ENCODE measurements at places on chromosomes 4 and X. TPM values are rescaled to one million over a fixed set of nuclear protein-coding genes. Genes with fewer than 3 reads are reported as not detected.
A peak's percentile ranks its signal among the peaks of the same experiment; 100 is the strongest.

DNA sequence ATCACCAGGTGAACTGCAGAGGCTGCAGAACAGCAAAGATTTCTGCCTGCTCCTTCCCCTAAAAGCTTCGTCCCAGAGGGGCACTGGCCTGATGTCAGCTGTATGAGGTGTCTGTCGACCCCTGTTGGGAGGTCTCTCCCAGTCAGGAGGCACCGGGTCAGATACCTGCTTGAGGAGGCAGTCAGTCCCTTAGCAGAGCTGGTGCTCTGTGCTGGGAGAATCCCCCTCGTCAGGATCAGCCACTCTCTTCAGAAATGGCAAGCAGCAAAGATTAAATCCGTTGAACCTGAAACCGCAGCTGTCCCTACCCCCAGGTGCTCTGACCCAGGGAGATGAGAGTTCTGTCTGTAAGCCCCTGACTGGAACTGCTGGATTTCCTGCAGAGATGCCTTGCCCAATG lies 1166.3 kb upstream of the ADGRL3 start:
- no peak for DNase-seq
- H3K4me3 ChIP-seq, result no peak overlapping the region
- H3K27me3 ChIP-seq, result no peaks in the 10 kb centered on the region
- no peaks in the 10 kb centered on the region for H3K36me3 ChIP-seq
- no peak overlapping the region for H3K27ac ChIP-seq

GRCh38 chr4:3484057-3484973 lies 21.2 kb downstream of the DOK7 start:
- H3K36me3 ChIP-seq, result no peaks in the 10 kb centered on the region
- H3K27ac ChIP-seq, result no peak overlapping the region
- H3K4me1 ChIP-seq, result peaks cover 16% of the 10 kb centered on the region
- no peak overlapping the region for H3K4me3 ChIP-seq
- DNase-seq, result peak; percentile 12

DNA sequence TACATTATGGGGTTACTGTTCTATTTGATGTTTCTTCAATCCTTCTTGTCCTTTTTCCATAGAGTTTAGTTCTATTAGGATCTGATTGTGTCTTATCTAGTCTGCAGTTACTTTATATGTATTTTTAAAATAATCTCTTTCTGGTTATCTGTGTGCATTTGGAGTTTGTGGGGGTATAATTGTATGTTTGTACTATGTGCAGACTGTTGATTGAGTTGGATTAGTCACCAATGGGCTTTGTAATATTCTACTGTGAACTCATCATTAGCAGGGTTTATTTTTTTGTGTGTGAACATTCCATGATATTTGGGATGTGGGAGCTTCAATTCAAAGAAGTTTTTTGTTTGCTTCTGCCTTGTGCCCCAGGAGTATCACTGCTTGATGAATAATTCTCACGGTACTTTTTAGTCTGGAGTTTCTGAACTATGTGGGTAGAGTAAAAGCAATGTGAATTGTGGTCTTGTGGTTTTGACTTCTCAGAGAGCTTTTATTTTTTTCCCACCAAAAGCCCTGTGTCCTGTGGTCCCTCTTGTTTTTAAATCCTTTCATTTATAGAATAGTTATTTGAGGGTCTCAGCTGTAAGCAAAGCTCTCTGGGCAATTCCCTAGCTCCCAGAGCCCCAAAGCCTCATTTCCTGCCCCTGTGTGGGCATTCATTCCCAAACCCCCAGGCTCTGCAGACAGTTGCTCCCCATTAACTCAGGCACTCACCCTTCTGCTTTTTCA lies 127.8 kb downstream of the PHKA2 start:
- H3K4me3 ChIP-seq, result no peak overlapping the region
- no peak for DNase-seq
- H3K27me3 ChIP-seq, result no peaks in the 10 kb centered on the region
- H3K36me3 ChIP-seq, result no peaks in the 10 kb centered on the region
- no peaks in the 10 kb centered on the region for H3K4me1 ChIP-seq

- H3K4me3 ChIP-seq, result no peak overlapping the region
- no peak for DNase-seq
- H3K27me3 ChIP-seq, result no peaks in the 10 kb centered on the region
- no peak overlapping the region for H3K27ac ChIP-seq
These were observed 104.5 kb upstream of the AGA start for GRCh38 chr4:177546745-177547144.

- no peak for DNase-seq
- H3K27me3 ChIP-seq, result no peaks in the 10 kb centered on the region
- no peak overlapping the region for H3K4me3 ChIP-seq
- H3K27ac ChIP-seq, result no peak overlapping the region
- no peaks in the 10 kb centered on the region for H3K36me3 ChIP-seq
These were observed 64.5 kb upstream of the WDR1 start for GRCh38 chr4:10180927-10181744.

DNA sequence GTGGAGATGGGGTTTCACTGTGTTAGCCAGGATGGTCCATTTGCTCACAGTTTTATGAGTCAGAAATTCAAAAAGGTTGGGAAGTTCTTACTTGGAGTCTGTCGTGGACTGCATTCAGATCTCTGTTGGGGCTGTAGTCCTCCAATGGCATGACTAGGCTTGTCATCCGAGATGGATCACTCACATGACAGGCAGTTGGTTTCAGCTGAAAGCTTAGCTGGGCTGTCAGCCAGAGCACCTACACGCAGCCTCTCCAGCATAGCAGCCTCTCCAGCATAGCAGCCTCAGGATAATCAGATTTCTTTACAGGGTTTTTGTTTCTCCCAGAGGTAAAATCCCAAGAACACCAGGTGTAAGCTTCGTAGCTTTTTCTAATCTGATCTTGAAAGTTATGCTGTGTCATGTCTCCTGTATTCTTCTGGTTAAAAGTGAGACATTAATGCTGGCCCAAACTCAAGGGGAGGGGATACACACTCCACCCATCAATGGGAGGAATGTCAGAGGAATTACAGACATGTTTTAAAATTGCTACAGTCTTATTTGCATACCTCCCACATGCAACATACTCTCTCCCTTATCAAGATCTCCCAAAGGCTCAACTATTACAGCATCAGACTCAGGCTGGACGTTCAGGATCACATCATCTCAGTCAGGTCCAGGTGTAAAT lies 31.6 kb upstream of the SOD3 start:
- H3K27me3 ChIP-seq, result no peaks in the 10 kb centered on the region
- no peak overlapping the region for H3K27ac ChIP-seq
- H3K36me3 ChIP-seq, result no peaks in the 10 kb centered on the region
- no peak overlapping the region for H3K4me3 ChIP-seq
- no peaks in the 10 kb centered on the region for H3K4me1 ChIP-seq

DNA sequence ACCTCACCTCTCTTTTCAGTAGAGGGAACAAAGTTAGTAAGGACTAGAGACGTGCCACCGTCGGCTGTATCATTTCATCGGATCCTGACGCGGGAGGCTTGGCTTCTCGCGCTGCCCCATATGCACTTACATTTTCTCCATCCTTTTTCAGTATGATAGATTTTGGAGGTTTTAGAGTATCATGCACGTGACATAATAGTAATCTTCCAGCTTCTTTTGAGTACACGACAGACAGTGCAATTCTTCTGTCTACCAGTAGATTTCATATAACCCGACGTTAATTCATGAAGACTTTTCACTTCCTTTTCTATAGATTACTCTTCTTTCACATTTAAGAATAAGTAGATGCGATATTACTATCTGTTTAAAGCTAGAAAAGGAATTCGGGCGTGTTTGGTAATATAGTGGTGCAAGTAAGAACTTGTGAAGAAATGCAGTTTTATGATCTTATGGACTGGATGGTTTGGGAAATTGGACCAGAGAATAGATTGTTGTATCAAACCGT lies 1.0 kb downstream of the CDS1 start:
- peak overlapping the region; percentile 84 for H3K4me3 ChIP-seq
- H3K27me3 ChIP-seq, result peaks cover 21% of the 10 kb centered on the region
- DNase-seq, result no peak
- H3K27ac ChIP-seq, result no peak overlapping the region
- peaks cover 36% of the 10 kb centered on the region for H3K4me1 ChIP-seq

GRCh38 chrX:119041175-119041574 lies 31.6 kb upstream of the CT47C1 start:
- no peak overlapping the region for H3K4me3 ChIP-seq
- H3K4me1 ChIP-seq, result peaks cover 23% of the 10 kb centered on the region
- DNase-seq, result peak; percentile 73
- no peaks in the 10 kb centered on the region for H3K36me3 ChIP-seq

GRCh38 chr4:7144374-7145290 lies 47.7 kb upstream of the SORCS2 start:
- H3K4me3 ChIP-seq, result no peak overlapping the region
- no peaks in the 10 kb centered on the region for H3K36me3 ChIP-seq
- H3K4me1 ChIP-seq, result peaks cover 14% of the 10 kb centered on the region
- no peak for DNase-seq

- peaks cover 80% of the 10 kb centered on the region for H3K27me3 ChIP-seq
- H3K36me3 ChIP-seq, result no peaks in the 10 kb centered on the region
- no peak overlapping the region for H3K4me3 ChIP-seq
- H3K27ac ChIP-seq, result no peak overlapping the region
- no peaks in the 10 kb centered on the region for H3K4me1 ChIP-seq
These were observed 59.9 kb downstream of the CPZ start for GRCh38 chr4:8652181-8653078.

DNA sequence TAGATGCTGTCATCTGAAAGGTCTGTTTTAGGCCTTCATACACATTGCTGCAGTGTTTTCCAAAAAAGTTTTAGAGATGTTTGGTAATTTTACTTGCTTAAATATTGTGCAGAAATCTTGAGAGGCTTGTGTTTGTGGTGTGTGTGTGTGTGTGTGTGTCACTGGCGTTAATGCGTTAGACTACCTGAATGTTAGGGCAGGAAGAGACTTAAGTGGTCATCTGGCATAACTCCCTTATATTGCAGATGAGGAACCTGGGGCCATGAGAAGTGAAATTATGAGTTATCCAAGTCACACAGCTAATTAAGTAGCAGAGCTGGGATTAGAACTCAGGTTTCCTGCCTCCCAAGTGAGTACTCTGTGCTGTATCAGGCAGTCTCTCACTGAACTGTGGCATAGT lies 1.4 kb downstream of the LSM6 start:
- 0 out of 3 replicates have a peak, but pooled peaks cover 5% of the 10 kb centered on the region for H3K36me3 ChIP-seq
- DNase-seq, result no peak
- H3K27ac ChIP-seq, result no peak overlapping the region
- no peaks in the 10 kb centered on the region for H3K27me3 ChIP-seq

DNA sequence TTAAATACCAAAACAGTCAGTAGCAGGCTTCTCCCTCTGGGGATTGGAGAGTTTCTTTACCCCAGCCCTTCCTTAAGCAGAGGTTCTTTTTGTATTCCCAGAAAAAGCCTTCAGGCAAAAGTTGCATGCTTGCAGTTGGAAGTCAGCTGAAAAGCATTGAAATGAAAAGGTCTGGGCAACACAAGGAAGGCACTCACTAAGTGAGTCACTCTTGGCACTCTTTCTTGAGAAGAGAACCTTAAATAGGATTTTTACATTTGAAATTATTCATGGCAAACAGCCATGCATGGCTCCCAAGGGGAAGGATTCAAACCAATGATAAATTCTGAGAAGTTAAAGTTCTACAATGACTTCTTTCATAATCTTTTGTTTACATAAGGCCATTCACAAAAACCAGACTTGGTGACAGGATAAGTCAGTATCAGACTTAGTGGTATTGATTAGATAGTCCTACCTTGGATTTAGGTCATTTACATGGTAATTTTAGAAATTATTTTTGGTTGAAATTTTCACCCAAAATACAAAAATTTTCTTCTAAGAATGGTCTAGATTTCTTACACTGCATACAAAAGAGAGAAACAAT lies 2068.9 kb downstream of the PCDH7 start:
- DNase-seq, result no peak
- no peak overlapping the region for H3K4me3 ChIP-seq
- H3K4me1 ChIP-seq, result no peaks in the 10 kb centered on the region
- no peak overlapping the region for H3K27ac ChIP-seq
- no peaks in the 10 kb centered on the region for H3K36me3 ChIP-seq

- no peak overlapping the region for H3K4me3 ChIP-seq
- no peak overlapping the region for H3K27ac ChIP-seq
- DNase-seq, result peak; percentile 35
- no peaks in the 10 kb centered on the region for H3K36me3 ChIP-seq
- no peaks in the 10 kb centered on the region for H3K4me1 ChIP-seq
These were observed 78.0 kb upstream of the DRD5 start for GRCh38 chr4:9703391-9703790.

DNA sequence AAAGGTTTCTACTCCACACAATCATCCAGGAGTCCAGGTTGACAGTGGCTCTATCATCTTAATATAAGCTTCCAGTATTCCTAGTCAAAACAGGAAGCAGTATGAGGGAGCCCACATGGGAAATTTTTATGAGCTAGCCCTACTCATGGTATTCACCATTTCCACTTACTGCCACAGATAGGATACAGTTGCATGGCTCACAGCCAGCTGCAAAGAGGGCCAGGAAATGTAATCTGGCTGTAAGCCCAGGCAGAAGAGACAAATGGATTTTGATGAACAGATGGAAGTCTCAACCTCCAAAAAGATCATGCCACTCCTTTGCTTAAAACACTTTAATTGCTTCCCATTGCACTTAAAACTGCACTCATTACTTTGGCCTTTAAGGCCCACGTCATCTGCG lies 150.6 kb downstream of the ADAMTS3 start:
- no peak overlapping the region for H3K4me3 ChIP-seq
- H3K36me3 ChIP-seq, result no peaks in the 10 kb centered on the region
- H3K27me3 ChIP-seq, result no peaks in the 10 kb centered on the region
- no peaks in the 10 kb centered on the region for H3K4me1 ChIP-seq

DNA sequence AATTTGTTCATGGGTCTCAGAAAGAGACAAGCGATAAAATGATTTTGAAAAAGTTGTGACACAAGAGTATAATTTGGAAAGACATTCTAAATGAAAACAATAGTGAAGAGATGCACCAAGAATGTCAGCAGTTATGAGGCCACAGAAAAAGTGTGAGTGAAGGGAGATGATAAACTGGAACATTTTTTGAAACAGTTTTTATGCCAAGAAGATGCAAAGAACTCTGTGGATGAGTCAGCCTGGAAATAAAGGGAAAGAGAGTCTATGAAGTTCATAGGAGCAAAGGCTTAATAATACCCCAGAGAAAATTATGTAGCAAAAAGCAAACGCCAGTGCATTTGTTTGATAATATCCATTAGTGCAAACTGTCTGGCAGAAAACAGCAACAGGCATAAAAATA lies 188.4 kb upstream of the TBC1D9 start:
- H3K27ac ChIP-seq, result no peak overlapping the region
- no peak for DNase-seq
- H3K4me3 ChIP-seq, result no peak overlapping the region
- H3K27me3 ChIP-seq, result no peaks in the 10 kb centered on the region
- H3K4me1 ChIP-seq, result no peaks in the 10 kb centered on the region

GRCh38 chr4:183300070-183300469 lies 20.0 kb downstream of the CLDN22 start:
- H3K4me1 ChIP-seq, result no peaks in the 10 kb centered on the region
- no peak overlapping the region for H3K27ac ChIP-seq
- no peaks in the 10 kb centered on the region for H3K27me3 ChIP-seq
- H3K4me3 ChIP-seq, result no peak overlapping the region

GRCh38 chr4:169345316-169345721 lies 74.6 kb upstream of the SH3RF1 start:
- DNase-seq, result no peak
- H3K4me1 ChIP-seq, result no peaks in the 10 kb centered on the region
- no peak overlapping the region for H3K4me3 ChIP-seq
- H3K27me3 ChIP-seq, result no peaks in the 10 kb centered on the region
- no peaks in the 10 kb centered on the region for H3K36me3 ChIP-seq

The BEX4 gene
- total RNA-seq, result not detected

The GSX2 gene
- total RNA-seq, result not detected

The FAAH2 gene
- total RNA-seq, result 3.3 TPM

The SUV39H1 gene
- total RNA-seq, result 9.9 TPM

The HAND2 gene
- total RNA-seq, result not detected

The STATH gene
- not detected for total RNA-seq

The UCHL1 gene
- total RNA-seq, result not detected

The PSAPL1 gene
- 0.02 TPM for total RNA-seq

The TBC1D9 gene
- 12.2 TPM for total RNA-seq

The SLC25A43 gene
- total RNA-seq, result 14.1 TPM

The ARAF gene
- 15.0 TPM for total RNA-seq

The USP11 gene
- 23.8 TPM for total RNA-seq

The MTNR1A gene
- total RNA-seq, result not detected

Data from HepG2 (cell line).